ENCODE measurements at places on chromosomes 16 and 17.

GRCh38 chr17:45226576-45226975 lies 4.9 kb downstream of the FMNL1 start:
- no peak for DNase-seq

DNA sequence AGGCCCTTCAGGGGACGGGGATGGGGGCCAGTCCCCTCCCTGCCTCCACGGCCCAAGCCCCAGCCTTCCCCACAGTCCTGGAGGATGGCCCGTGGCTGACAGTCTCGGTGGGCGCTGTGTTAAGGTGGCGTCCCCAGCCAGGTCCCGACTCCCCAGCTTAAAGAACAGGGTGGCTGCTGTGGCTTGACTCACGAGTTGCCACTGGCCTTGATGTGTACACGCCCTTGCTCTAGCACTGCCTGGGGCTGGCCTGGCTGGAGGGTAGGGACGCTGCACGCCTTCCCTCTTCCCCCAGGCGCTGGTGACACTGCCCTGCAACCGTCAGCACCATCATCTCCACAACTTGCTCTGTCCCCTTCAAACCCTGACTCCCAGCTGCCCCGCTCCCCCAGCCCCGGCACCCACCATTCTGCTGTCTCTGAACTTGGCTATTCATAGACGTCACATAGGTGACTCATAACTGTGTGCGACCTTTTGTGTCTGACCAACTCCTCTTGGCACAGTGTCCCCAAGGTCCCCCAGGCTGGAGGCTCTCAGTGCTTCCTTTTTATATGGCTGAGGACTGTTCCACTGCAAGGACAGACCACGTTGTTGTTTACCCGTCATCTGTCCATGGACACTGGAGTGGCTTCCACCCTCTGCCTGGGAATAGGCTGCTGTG lies 6.3 kb downstream of the GNPTG start:
- DNase-seq = no peak

GRCh38 chr17:80594431-80595269 lies 50.0 kb downstream of the RPTOR start:
- DNase-seq = no peak

DNA sequence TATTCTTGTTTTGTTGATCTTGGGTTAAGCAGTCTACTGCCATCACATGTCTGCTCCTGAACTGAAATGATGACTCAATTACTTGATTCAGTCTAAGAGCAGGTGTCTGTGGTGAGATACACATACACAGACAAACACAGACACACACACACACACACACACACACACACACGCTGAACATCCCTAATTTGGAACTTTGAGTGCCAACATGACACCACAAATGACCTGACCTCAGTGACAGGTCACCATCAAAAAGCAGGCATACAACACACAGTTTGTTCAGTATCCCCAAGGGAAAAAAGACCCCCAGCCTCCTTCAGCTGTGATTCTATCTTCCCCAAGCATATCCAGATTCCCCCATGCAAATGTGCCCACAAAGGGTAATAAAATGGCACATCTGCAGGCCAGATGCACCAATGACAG lies 130.1 kb upstream of the TMEM97 start:
- DNase-seq = no peak

GRCh38 chr16:18834864-18835263 lies 33.5 kb upstream of the ARL6IP1 start:
- DNase-seq = no peak

- peak; percentile 34 for DNase-seq
These were observed at the start of gene COPZ2 for GRCh38 chr17:48037036-48037837. COPZ2 (minus strand) TSS chr17:48037797; CDS start chr17:48037777, 20 bp downstream.

DNA sequence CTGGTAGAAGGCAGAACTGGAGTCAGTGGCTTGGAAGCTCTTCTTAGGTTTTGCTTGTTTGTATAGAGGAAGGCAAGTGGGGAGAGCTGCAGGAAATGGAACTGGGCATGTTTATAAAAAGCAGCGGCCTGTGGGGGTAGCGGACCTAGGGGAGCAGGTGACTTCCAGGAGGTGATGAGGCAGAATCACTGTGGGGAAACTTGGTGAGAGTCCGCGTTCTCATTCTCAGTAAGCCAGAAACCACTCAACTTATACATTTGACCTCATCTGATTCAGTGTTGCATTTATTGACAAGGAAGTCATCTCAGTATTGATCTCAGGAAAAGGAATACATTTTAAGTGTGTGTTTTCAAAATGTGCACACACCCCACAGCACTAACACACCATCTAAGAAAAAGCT lies 299.8 kb downstream of the CNTNAP4 start:
- no peak for DNase-seq

GRCh38 chr17:82043507-82043906 lies 6.0 kb upstream of the DCXR start:
- no peak for DNase-seq

GRCh38 chr16:82980810-82981209 lies 354.0 kb downstream of the CDH13 start:
- DNase-seq = no peak

- no peak for DNase-seq
These were observed 8.9 kb upstream of the C16orf74 start for GRCh38 chr16:85759631-85760419.

GRCh38 chr17:8141741-8142140 lies 10.5 kb downstream of the PER1 start:
- DNase-seq = no peak

Data from activated CD8-positive, alpha-beta memory T cell treated with anti-CD3 and anti-CD28 coated beads for 1 hour (primary cell).